ENCODE measurements at places on chromosomes 4 and X.

GRCh38 chrX:23694606-23695005 is 27.3 kb downstream of the PRDX4 start:
- DNase-seq, result peak; percentile 49

DNA sequence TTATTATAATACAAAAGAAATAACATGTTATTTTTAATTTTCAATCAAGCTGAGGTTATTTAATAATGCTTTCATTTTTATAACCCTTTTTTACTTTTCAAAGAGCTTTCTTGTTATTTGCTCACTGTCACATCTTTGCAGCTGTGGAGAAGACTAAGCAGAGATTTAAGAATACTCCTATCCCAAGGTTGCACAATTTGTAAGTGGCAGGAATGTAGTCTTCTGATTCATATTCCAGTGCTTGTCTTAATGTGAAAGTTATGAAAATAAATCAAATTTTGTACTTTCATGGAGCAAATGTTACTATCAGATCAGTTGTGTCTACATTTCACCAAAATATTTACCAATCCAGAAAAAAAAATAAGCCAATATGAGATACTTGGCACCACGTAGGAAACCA is 86.6 kb downstream of the DDIT4L start:
- no peak for DNase-seq

DNA sequence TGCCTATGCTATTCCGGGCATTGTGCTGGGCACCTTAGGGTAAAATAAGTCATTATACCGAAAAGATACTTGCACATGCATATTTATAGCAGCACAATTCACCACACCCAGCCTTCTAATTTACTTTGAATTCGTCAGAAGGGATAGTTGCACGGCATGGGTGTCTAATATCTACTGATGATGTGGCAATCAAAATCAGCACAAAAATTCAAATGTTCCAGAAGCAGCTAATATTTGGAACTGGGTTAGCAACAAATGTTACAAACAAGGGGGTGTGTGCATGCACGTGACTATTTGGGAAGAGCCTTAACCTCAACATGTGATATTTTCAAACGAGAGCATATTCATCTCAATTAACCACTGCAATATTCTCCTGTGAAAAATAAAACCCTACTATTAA is 79.7 kb upstream of the PRSS48 start:
- no peak for DNase-seq

GRCh38 chrX:46961097-46961496 is 48.9 kb downstream of the JADE3 start:
- no peak for DNase-seq

GRCh38 chrX:5080791-5081190 is 1147.9 kb downstream of the NLGN4X start:
- no peak for DNase-seq

- no peak for DNase-seq
Observed at GRCh38 chr4:178415925-178416324, 973.7 kb upstream of the AGA start.

DNA sequence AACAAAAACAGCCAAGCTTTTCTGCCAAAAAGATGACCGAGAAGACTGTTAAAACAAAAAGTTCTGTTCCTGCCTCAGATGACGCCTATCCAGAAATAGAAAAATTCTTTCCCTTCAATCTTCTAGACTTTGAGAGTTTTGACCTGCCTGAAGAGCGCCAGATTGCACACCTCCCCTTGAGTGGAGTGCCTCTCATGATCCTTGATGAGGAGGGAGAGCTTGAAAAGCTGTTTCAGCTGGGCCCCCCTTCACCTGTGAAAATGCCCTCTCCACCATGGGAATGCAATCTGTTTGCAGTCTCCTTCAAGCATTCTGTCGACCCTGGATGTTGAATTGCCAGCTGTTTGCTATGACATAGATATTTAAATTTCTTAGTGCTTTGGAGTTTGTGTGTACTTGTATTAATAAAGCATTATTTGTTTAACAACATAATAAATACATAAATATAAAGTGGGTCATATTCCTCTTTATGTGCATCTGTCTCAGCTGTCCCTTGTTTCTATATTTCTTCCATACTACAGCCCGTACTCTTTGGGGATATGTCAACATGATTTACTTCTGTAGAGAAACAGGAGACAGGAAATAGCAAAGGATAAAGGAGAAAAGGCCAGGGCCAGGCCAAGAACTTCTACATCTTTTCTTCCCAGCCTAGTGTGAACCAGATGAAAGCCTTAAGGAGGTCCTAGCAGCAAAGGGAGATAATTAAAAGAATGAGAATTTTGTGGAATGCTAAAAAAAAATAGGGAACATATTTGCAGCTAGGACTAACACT is 667 bp downstream of the PTTG2 start:
- no peak for DNase-seq

- no peak for DNase-seq
Observed at GRCh38 chr4:110798687-110799086, 175.8 kb upstream of the PITX2 start.

DNA sequence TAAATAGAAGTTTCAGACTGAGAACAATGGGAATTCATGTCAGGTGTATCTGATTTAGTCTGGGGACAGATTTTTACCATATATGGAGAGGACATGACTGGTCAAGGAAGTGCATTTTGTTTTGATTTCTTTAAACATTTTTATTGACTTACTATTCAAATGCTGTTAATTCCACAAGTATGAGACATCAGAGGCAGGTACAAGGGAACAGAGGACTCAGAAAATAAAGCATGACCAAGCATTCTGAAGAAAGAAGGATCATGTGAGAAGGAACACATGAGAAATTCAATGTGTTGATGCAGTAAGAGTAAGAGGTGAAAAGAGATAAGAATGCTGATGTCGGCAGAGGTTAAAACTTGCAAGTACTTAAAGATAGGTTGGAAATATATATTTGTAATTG is 1452.6 kb downstream of the PCDH7 start:
- DNase-seq, result peak; percentile 9

All from dermis microvascular lymphatic vessel endothelial cell (primary cell).